ENCODE measurements at places on chromosomes 5 and 9. TPM values are rescaled to one million over a fixed set of nuclear protein-coding genes. Genes with fewer than 3 reads are reported as not detected.

DNA sequence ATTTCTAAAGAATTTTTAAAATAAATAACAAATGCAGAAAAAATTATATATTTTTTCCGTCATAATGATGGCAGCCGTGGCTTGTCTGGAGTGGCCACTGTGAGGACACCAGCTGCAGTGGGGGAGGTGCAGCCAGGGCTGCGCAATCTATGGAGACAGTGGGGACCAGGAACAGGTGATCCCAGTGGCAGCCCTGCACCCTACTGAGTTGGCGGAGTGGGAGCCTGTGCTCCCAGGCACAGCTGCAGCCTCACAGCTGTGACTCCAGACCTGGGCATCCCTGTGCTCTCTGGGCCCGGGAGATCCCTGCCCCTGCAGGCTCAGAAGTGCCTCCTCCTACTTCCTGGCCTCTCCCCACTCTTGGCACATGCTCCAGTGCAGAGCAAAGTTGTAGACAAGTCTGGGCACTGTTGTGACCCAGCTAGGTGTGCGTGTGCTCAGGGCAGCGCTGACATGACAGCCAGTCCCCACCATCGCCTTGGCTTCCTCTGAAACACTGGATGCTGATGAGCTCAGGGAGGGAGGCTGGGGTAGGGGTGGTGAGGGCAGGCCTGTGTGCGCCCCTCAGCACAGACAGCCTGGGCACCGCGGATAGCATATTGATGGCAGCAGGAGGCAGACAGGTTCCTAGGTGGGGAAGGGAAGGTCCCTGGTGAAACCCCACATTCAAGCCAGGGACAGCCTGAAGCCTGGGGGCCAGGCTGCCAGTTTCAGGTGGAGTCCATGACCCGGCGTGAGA, 96.0 kb upstream of the PRR16 start:
- no peak for DNase-seq

DNA sequence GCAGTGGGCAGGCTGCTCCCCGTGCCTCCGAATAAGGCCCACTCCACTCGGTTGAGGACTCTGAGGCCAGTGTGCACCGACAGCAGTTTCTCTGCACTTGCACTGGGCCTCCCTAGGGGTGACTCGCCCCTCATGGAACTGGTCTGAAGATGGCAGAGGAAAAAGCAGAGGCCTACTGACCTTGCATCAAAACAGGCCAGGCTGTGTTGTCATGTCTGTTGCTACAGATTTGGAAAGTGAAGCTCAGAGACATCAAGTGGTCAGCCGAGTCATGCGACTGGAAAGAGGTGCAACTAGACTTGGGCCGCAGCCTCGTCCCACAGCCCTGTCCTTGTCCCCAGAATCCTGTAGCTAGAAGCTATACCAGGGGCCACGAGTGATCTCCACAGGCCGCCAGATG, 78.3 kb downstream of the DCP2 start:
- no peak for DNase-seq

- DNase-seq = no peak
Observed at GRCh38 chr5:1011741-1012312, 3.2 kb downstream of the NKD2 start.

Gene KLF9
- polyA plus RNA-seq = 97.7 TPM

Gene GPRIN1
- 0.42 TPM for polyA plus RNA-seq

All from urinary bladder (tissue), 4 donors.